ENCODE measurements at places on chromosomes 1 and 21.

DNA sequence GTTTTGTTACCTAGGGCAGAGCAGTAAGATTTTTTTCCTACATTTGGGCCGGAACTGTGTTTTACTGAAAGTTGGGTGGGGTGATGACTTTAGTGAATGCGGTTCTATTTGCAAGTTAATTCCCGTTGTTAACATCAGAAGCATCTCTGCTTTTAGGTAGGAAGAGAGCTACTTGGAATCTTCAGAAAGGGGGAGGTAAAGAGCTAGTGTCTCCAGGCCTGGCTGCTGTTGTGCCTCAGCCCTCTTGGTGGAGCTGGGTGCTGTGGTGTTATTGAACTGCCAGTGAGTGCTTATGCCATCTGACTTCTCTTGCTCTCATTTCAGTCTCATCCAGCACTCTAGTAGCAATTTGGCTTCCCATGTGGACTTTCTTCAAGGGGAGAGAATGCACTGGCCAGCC, 3.4 kb downstream of the KDM4A start:
- DNase-seq: no peak

DNA sequence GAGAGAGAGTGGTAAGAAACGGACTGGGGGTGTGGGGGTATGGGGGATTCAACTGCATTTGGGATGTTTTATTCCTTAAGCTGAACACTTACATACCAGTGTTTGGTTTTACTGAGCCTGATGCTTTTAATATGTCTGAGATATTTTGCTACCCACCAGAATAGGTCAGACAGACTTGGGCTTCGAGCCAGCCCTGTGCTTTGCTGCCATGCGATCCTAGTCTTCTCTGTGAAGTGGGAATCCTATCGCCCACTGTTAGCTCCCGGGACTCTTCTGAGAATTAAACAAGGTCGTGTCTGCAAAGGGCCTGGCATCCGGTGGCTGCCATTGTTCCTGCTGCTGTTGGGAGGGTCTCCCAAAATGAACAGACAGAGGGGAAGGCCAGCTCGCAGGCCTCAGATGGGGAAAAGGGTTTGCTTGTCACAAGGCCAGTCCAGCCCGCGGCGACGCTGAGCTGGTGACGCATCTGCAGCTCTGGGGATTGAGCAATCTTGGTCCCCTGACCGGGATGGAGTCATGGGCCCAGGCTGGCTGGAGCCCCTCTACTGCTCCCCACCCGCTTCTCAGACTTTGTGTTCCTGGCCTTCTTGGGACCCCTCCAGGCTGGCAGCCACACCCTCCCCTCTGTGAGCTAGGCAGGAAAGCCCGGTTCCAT, 26.9 kb upstream of the ECE1 start:
- DNase-seq: no peak

GRCh38 chr1:2097386-2098300, 47.4 kb downstream of the PRKCZ start:
- DNase-seq: no peak

GRCh38 chr1:235682216-235682615, 32.6 kb upstream of the GNG4 start:
- DNase-seq: no peak

- DNase-seq: no peak
Measured at GRCh38 chr1:152506899-152507498, 3.6 kb upstream of the LCE5A start.

DNA sequence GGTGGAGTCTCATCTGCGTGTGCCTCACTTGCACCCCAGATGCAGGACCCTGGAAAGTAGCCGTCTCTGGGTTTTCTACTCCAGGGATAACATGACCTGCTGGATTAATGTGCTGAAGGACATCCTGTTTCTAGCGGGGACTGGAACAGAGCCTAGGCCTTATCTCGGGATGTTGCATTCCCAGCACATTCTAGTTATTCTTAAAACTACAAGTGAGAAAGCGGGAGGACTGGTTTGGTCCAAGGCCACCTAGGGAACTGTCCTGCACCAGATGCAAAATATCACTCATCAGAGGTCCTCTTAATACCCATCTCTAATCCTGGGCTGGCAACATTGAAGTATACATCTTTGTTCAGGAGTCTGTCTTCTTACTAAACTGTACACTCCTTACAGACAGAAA, 179.9 kb downstream of the ZC3H11B start:
- no peak for DNase-seq

DNA sequence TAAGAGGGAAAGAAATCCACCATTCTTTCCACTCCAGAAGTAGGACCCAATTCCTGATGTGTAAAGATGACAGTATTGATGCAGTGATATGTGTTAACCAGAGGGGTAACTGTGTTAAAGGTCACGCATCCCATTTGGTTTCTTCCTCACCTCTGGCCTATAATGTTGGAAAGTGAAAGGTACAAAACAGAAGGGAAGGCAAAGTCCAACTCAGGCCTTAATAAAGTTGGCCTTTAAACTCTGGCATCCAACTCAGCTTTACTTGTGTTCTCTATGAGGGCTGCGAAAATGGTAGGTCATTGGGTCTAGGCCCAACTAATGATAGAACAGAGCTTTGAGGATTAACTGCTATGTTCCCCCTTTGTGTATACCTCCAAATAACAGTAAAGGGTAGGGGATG, 17.9 kb downstream of the CYP2J2 start:
- no peak for DNase-seq

DNA sequence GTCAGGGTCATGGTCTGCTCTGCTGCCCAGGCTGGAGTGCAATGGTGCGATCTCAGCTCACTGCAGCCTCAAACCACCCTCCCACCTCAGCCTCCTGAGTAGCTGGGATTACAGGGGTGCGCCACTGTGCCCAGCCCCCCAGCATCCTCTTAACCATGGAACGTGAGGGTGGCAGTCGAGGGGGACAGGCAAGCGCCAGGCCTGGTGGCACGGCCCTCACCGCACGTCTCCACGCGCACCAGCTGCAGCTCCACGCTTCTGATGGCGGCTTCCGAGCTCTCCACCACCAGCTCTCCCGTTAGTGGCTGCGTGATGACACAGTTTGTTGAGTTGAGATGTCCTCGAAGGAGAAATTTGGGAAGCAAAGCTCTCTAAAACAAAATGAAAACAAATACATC, 39.1 kb downstream of the VPS26C start:
- DNase-seq: no peak

Data from stimulated activated CD8-positive, alpha-beta memory T cell treated with anti-CD3 and anti-CD28 coated beads, Interleukin-7, amount 100 ng/mL, for 1 hour (primary cell).